ENCODE measurements at places on chromosomes 6 and 20.

GRCh38 chr6:34524971-34525370 lies 31.2 kb downstream of the SPDEF start:
- no peak for DNase-seq

GRCh38 chr6:18784794-18785193 lies 397.6 kb downstream of the RNF144B start:
- no peak for DNase-seq

GRCh38 chr6:121430514-121431460 lies 4.7 kb upstream of the GJA1 start:
- peak; percentile 31 for DNase-seq

DNA sequence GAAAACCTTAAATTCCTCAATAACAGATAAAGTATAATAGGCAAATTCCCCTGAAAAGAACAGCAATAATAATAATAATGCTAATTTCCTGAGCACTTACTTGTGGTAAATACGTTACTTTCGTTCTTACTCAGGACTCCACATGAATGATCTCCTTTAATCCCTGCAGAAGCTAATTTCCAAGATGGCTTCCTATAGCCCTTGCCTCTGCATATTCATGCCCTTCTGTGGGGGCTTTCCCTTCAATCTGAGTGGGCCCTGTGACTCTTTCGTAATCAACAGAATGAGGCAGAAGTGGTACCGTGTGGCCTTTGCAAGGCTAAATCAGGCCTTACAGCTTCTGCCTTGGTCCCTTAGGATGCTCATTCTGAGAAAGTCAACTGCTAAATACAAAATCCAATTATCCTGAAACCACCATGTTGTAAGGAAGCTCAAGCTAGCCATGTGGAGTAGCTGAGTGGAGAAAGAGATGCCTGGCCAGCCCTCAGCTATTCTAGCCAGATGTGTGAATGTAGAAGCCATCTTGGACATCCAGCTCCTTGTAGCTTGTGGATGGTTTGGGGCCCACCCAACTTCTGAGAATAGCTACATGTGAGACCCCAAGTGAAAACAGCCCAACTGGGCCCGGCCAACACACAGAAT lies 50.5 kb downstream of the MCUR1 start:
- peak; percentile 54 for DNase-seq

DNA sequence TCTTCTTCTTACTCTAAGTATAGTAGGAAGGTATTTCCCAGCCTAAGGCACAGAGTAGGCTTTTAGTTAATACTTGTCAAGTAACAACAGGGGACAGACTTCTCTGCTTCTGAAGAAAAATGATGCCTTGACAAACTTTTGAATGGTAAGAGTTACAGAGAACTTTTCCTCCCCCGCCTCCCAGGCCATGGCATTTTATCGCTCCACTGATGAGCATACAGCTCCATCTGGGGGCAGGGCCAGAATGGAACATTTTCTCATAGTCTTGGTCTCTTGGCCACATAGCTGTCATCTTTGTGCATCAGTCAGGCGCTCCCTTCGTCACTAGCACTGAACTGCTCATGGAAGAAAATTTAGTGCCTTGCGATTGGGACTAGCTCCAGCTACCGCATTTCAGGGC lies 1066.8 kb upstream of the CITED2 start:
- peak; percentile 41 for DNase-seq

- DNase-seq = no peak
Observed at GRCh38 chr20:42258564-42259302, 640.6 kb upstream of the CHD6 start.

- no peak for DNase-seq
Observed at GRCh38 chr6:52553158-52553557, 23.7 kb downstream of the TRAM2 start.

DNA sequence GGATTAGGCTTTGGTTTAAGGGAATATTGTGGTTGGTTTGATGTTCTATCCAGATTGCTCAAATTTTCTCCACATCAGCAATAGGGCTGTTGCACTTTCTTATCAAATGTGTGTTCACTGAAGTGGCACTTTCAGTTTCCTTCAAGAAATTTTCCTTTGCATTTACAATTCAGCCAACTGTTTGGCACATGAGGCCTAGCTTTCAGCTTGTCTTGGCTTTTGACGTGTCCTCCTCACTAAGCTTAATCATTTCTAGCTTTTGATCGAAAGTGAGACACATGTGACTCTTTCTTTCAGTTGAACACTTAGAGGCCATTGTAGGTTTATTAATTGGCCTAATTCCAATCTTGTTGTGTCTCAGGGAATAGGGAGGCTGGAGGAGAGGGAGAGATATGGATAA lies 104.8 kb downstream of the FLRT3 start:
- no peak for DNase-seq

DNA sequence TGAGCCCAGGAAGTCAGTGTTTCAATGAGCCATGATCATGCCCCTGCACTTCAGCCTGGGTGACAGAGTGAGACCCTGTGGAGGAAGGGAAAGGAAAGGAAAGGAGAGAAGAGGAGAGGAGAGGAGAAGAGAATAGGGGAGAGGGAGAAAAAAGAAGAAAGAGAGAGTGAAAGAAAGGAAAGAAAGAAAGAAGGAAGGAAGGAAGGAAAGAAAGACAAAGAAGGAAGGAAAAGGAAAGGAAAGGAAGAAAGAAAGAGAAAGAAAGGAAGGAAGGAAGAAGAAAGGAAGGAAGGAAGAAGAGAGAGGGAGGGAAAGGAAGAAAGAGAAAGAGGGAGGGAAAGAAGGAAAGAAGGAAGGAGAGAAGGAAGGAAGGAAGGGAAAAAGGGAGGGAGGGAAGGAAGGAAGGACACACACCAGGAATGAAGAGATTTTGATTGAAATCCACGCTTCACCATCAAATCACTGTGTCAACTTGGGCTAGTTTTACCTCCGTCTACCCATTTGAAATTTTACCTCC lies 14.3 kb downstream of the WFDC8 start:
- no peak for DNase-seq

DNA sequence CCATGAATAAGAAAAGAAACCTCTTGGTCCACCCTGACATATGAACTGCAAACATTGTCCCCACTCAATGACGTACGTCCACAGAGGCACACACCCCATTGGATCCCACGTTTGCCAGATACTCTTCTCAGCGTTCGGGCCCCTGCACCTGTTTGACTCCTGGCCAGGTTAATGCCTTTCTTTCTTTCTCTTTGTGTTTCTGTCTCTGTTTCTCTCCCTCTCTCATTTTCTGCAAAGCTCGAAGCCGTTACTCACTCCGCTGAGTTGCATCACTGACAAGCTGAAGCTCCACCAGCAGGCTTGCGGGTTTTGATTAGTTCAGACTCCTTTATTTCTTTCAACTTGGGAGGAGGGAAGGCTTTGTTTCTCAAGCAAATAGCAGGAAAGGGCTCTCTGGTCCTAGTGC lies 135.5 kb upstream of the SUPT3H start:
- no peak for DNase-seq

- DNase-seq = no peak
Observed at GRCh38 chr20:24686156-24686555, 216.7 kb downstream of the SYNDIG1 start.

- DNase-seq = no peak
Observed at GRCh38 chr20:59159493-59160376, 3.9 kb upstream of the ZNF831 start.

DNA sequence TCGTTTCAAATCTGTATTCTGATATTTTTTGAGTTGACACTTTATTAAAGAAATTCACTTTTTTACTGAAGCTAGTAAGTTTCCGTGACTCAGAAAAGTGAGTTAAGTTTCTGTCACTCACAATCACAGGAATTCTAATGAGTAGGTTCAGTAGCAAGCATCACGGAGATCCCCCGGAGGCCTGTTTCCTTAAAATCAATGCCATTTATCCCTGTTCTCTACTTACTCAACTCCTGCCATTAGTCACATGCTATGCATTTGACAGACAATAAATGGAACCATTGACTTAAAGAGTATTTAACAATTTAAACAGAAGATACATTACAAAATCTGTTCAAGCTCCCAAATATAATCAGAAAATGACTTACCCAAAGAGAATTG lies 9.1 kb downstream of the SLC18B1 start:
- peak; percentile 20 for DNase-seq

GRCh38 chr6:121533321-121533841 lies 97.9 kb downstream of the GJA1 start:
- DNase-seq = no peak

DNA sequence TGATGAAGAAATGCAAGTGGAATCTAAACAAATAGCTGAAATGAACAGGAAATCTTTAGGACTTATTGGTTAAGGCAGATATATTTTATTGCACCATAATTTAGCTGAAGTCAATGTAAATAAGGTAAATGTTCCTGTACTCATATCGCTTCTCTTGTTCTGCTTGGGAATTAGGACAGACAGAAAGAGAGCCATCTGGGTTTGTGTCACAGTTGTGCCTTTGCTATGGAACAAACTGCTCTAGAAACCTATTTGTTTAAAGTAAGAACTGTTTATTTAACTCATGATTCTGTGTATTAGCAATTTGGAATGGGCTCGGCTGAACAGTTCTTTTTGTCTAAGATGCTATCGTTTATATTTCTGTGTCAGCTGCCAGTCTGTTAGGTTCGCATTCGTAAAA lies 143.8 kb upstream of the KHDRBS2 start:
- no peak for DNase-seq

- DNase-seq = no peak
Observed at GRCh38 chr6:134331256-134331655, 13.3 kb upstream of the SGK1 start.

DNA sequence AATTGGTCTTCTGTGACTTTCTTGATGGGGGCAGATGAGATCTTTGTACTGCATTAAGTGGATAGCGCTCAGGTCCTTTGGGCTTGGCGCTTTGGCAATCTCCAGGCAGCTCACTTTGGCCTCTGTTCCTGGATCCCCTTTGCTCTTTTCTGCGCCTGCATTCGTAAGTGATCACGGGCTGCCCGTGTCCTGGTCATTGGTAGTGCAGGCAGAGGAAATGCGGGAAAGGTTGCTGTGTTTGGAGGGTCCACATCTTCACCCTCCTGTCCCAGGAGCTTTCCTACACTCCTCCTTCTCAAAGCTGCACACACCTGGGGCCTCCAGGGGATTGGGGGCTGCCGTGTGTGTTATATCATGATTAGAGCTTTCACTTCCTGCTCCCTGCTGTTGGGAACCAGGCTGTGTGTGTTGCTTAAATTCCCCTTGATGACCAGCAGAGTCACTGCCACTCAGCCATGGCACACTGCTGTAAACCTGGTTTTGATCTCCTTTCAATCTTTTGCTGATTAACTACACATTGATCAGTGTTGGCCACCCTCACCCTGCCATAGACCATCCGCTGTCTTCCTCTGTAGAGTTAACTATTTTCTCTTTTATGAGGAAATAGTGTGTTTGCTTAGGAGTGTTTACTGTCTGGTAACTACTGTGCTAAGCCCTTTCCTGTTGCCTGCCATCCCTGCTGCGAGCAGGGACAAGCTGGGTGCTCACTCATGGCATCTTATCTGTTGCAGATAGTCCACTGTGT lies 13.0 kb upstream of the SNHG17 start:
- no peak for DNase-seq

GRCh38 chr6:109239160-109239559 lies 143.1 kb downstream of the CD164 start:
- DNase-seq = peak; percentile 46

DNA sequence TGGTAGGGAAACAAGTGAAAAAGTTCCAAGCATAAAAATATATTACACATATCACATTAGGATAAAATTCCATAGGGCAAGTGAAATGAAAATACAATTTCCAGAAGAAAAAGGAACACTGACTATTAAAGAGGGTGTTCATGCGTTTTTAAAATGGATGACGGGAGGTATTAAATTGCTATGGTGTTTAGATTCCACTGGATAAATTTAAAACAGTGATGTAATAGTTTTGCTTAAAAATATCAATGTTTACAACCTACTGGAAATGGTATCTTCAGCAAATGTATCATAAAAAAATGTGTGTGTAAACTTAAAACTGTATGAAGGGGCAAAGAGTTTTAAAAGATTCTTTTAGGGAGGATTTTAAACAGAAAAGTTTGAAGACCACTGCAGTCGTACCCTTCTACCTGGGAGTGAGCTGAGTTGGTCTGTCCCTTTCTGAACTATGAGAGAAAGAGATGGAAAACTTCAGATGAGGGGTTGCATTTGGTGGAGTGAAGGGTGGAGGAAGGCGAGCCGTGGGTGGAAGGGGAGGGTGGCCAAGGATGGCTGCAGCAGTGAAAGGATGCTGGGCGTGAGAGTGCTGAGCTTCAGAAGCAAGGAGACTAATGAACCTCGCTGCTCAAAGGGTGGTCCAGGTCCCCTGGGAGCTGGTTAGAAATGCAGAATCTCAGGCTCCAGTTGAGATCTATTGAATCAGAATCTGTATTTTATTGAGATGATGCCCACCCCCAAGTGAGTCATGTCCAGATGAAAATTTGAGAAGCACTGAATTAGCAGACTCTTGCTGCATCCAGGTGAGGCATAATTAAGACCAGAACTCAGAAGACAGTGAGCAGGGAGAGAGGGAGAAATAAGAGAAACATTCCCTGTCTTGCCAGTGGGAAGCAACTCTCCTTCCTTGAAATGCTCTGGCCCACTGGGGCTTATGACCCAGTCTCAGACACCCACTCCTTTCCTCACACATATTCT lies 54.5 kb upstream of the MRPS10 start:
- no peak for DNase-seq

DNA sequence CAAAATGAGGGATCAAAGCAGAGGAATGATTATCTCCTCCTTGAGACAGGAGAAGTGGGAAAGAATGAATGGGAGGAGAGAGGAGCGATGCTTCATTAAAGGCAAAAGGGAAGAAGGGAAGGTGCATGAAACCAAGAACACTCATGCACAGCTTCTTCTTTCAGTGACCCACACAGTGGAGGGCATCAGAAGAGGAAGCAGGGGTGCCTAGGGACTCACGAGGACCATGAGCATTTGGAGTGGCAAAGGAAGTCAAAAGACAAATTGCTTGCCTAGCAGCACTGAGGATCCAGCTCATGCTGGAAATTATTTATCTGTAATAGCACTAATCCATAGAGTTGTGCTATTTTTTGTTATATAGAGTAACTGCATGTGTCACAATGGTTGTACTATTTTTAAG lies 66.1 kb downstream of the SMLR1 start:
- peak; percentile 44 for DNase-seq

DNA sequence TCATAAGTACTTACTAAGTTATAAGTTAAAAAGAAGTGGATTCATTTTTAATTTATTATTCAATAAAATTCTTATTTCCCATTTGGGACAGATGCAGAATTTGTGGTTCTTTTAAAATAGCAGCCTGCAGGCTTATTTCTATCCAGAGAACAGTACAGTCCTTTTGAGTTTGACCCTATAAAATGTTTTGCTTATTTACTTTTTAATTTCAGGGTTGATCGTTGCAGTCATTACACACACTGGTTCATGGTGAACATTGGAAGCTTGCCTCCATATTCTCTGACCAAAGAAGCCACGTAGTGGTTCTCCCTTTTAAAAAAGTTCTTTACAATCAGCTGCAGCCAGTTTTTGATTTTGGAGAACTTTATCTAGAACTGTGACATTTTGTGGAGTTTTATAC lies 122.9 kb upstream of the PDE7B start:
- no peak for DNase-seq

- no peak for DNase-seq
Observed at GRCh38 chr6:161233986-161234661, 39.7 kb downstream of the AGPAT4 start.

GRCh38 chr6:20291764-20292580 lies 79.7 kb upstream of the MBOAT1 start:
- peak; percentile 71 for DNase-seq

GRCh38 chr20:58523072-58523970 lies 8.1 kb upstream of the APCDD1L start:
- DNase-seq = no peak

- no peak for DNase-seq
Observed at GRCh38 chr20:51710361-51710894, 57.8 kb downstream of the ATP9A start.

Data from inflammatory macrophage treated with lipopolysaccharide for 1 hour (primary cell).